ENCODE measurements at places on chromosomes 7 and 10. TPM values are rescaled to one million over a fixed set of nuclear protein-coding genes. Genes with fewer than 3 reads are reported as not detected.

HTR5A gene
- not detected for total RNA-seq

SRI gene
- 141 TPM for total RNA-seq

FAM241B gene
- total RNA-seq, result 0.13 TPM

NKX2-3 gene
- total RNA-seq, result 2.4 TPM

PRKG1 gene
- total RNA-seq, result 7.6 TPM

SPDYE16 gene
- total RNA-seq, result not detected

C10orf105 gene
- total RNA-seq, result 0.07 TPM

FXYD4 gene
- total RNA-seq, result not detected

GPR158 gene
- under 0.01 TPM for total RNA-seq

TSPAN12 gene
- total RNA-seq, result 21.5 TPM
